IMR-90 (cell line): ENCODE measurements at places on chromosomes 7 and 10. TPM values are rescaled to one million over a fixed set of nuclear protein-coding genes. Genes with fewer than 3 reads are reported as not detected.

Gene TMEM225B
- 0.54 and 0.56 TPM in 2 replicates for total RNA-seq

Gene TSPAN33
- total RNA-seq = 0.28 and 0.36 TPM in 2 replicates

GRCh38 chr10:124600051-124600880 is 138.6 kb downstream of the LHPP start:
- H3K27me3 ChIP-seq = peaks cover 4% of the 10 kb centered on the region; the same call in 1 of the 2 replicates
- no peaks in the 10 kb centered on the region for H3K36me3 ChIP-seq
- H3K4me1 ChIP-seq = no peaks in the 10 kb centered on the region
- no peak overlapping the region for H3K27ac ChIP-seq

Gene INHBA
- 112 and 133 TPM in 2 replicates for total RNA-seq

Gene UNCX
- not detected in 2 replicates for total RNA-seq

DNA sequence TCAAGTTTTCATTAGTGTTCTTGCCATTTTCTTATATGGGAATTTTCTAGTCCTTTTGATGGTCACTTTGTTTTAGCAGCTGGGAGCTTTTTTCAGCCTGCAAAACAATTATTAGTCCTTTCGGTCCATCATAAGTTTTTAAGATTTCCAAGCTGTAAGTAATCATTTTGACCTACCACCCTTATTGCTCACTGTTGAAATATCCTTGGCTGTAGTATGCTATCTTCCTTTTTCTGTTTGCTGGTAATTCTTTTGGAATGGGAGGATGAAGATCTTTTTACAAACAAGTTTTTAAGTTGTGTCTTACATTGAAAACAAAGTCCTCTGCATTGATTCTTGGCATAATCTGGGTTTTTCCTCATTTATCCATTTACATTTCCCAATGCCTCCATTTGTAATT is 24.0 kb downstream of the BZW2 start:
- peaks cover 11% of the 10 kb centered on the region for H3K4me1 ChIP-seq
- peak; percentile 82 for DNase-seq
- no peaks in the 10 kb centered on the region for H3K27me3 ChIP-seq

- DNase-seq = no peak
- no peaks in the 10 kb centered on the region for H3K36me3 ChIP-seq
- H3K4me1 ChIP-seq = no peaks in the 10 kb centered on the region
- no peak overlapping the region for H3K27ac ChIP-seq
- H3K27me3 ChIP-seq = no peaks in the 10 kb centered on the region
These were observed 155.7 kb upstream of the STEAP1 start for GRCh38 chr7:89998554-89998953.

Gene CPA1
- not detected in 2 replicates for total RNA-seq

GRCh38 chr10:93071177-93071472 is 2.6 kb upstream of the CYP26A1 start:
- no peak for DNase-seq
- H3K4me1 ChIP-seq = peaks cover 8% of the 10 kb centered on the region; the same call in 1 of the 2 replicates
- H3K36me3 ChIP-seq = no peaks in the 10 kb centered on the region

- no peaks in the 10 kb centered on the region for H3K27me3 ChIP-seq
- peaks cover 11% of the 10 kb centered on the region for H3K4me1 ChIP-seq
- no peak overlapping the region for H3K27ac ChIP-seq
- DNase-seq = no peak
These were observed 93.1 kb downstream of the ARID5B start for GRCh38 chr10:61994405-61995219.

- no peak overlapping the region for H3K4me3 ChIP-seq
- no peak overlapping the region for H3K27ac ChIP-seq
- no peaks in the 10 kb centered on the region for H3K27me3 ChIP-seq
These were observed 200.3 kb downstream of the PRPF18 start for GRCh38 chr10:13787015-13787421.

- peaks cover 12% of the 10 kb centered on the region for H3K4me1 ChIP-seq
- no peak overlapping the region for H3K4me3 ChIP-seq
- H3K27ac ChIP-seq = peak overlapping the region; percentile 85
- H3K36me3 ChIP-seq = no peaks in the 10 kb centered on the region
- DNase-seq = peak; percentile 93
These were observed 193.0 kb upstream of the CELF2 start for GRCh38 chr10:10824591-10825148.

DNA sequence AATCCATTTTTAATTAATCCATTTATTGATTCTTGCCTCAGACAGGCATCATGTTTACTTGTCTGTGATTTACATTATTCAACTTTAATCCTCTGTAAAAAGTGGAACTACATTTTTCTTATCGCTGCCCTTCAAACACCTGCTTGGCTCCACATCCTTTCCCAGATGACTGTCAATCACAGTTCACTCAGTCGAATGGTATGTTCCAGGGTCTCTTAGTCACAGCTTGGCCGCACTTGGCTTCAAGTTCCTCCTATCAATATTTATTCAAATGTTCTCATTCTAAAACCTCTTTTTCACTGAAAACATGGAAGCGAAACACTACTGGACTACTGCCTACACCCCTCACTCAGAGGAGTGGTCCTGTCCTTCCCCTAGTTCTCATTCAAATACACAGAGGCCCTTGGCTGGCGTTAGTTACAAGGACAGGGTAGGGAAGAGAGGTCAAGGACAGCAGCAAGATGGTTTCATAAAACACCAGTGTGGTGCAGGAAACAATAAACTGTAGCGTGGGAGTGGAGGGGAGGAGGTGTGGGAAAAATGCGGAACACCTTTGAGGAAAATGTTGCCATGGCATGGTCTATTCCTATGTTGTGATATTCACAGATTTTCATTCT is 143.2 kb downstream of the USP6NL start:
- H3K27me3 ChIP-seq = no peaks in the 10 kb centered on the region
- H3K27ac ChIP-seq = no peak overlapping the region
- H3K36me3 ChIP-seq = no peaks in the 10 kb centered on the region; the same call in 1 of the 2 replicates

Gene CDNF
- total RNA-seq = 0.72 and 0.83 TPM in 2 replicates

Gene ADAMTS14
- under 0.01 TPM in 2 replicates for total RNA-seq

Gene AHR
- total RNA-seq = 55.2 and 67.2 TPM in 2 replicates
